ENCODE measurements at places on chromosomes 4 and X.

DNA sequence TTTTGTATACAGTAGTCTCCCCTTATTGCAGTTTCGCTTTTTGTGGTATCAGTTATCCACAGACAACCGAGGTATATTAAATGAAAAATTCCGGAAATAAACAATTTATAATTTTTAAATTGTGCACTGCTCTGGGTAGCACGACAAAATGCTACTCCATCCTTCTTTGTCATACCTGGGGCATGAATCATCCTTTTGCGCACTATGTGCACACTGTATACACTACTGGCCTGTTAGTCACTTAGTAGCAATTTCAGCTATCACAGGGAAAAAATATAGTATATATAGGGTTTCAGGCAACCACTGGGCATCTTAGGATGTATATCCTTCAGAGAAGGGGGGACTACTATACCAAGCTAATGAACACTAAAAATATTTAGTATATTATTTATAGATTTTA is 198.8 kb upstream of the FAT4 start:
- no peak for DNase-seq

GRCh38 chrX:19556202-19556601 is 40.9 kb upstream of the MAP3K15 start:
- DNase-seq, result no peak

- DNase-seq, result no peak
Measured at GRCh38 chrX:1336331-1336943, at the start of gene IL3RA. IL3RA (plus strand) TSS chrX:1336785; CDS start chrX:1341766, 4,981 bp downstream.

- DNase-seq, result no peak
Measured at GRCh38 chr4:166006217-166006616, 133.2 kb downstream of the TLL1 start.

DNA sequence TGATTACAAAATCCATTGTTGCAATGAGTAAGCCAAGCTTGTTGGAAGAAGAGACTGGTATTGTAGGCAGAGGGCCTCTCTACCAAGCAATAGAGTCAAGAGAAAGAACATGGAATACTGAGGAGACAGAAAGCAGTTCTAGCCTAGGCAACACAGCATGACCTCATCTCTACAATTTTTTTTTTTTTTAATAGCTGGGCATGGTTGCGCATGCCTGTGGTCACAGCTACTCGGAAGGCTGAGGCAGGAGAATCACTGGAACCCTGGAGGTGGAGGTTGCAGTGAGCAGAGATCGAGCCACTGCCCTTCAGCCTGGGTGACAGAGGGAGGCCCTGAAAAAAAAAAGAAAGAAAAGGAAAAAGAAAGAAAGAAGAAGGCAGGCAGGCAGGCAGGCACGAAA is 11.7 kb upstream of the ZBTB33 start:
- DNase-seq, result no peak

- DNase-seq, result no peak
Measured at GRCh38 chr4:17164666-17165065, 266.2 kb upstream of the LDB2 start.

DNA sequence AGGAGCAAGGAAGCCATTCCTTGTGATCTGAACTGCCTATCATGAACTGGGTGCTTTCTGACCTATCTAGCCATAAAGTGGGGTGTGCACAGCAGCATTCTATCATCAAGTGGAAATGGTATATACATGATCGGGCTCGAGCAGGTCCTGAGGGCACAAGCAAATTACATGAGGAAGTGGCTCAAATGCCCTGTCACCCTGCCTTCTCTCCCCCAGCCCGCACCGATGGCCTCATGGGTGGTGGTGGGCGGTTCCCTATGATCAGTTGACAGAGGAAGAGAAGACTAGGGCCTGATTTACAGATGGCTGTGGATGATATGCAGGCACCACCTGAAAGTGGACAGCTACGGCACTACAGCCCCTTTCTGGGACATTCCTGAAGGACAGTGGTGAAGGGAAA is 46.3 kb upstream of the BCLAF3 start:
- DNase-seq, result no peak

DNA sequence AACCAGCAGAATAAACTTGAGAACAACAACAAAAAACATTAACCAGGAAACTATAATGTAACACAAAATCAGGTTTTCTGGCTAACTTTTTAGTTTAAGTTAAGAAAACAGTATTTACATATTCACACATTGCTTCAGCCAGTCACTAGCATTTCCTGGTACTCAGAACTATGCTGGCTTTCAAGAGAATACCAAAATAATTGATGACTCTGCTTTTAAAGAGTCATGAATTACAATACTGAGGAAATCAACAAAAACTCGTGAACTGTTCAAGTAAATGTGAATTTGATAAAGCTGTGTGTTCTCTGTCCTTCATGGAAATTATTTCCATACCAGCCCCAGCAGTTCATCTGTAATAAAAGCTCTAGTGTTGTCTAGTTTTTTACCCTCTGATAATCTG is 27.4 kb downstream of the PRSS12 start:
- no peak for DNase-seq

DNA sequence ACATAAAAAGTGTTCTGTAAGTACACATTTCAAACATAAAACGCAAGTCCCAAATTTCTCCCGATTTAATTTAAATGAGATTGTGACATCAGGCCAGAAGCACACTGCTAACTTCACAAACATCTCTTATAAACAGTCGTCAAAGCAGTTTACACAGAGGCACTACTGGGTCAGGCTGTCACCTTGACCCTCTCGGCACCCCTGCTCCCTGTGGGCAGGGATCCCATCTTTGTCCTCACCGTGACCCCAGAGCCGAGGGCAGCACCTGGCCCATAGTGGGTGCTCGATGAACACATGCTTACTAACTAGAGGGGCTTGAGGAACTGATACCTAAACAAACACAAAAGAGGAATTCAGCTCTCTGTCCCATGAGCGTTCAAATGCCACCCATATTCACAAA is 22.2 kb downstream of the QDPR start:
- DNase-seq, result no peak

DNA sequence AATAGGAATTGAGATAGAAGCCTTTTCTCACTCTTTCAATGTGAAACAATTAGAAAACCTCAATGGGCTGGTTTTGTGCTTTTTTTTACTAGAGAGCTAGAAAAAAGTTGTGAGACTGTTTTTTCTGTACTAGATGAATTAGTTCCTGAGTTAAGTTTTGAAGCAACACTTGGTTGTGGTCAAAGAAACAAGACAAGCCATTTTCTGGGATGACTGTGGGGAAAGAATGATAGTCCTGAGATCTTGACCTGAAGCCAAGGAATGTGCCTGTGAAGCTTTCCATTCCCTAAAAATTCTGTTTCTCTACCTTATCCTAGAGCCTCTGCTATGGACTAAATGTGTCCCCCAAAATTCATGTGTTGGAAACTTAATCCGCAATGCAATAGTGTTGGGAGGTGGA is 157.8 kb upstream of the TLL1 start:
- DNase-seq, result no peak

DNA sequence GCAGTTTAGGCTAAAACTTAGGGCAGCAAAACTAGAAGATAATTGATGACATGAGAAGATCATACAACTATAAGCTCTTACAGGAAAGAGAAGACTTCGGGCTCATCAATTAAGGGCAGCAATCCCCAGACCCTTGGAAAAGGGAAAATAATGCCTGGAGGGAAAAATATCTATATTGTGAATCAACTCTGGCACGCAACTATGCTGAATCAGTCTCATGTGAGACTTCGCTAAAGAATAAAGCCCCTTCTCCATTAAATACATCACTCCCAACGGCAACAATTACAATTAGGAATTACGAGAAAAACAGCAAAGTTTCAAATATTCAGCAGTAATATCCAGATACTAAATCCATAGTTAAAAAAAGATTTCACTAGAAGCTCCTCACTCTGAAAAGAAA is 2016.8 kb upstream of the IGFBP7 start:
- DNase-seq, result no peak

- DNase-seq, result peak; percentile 36
Measured at GRCh38 chrX:40008791-40009461, 88.8 kb downstream of the BCOR start.

GRCh38 chrX:39451046-39451445 is 646.7 kb downstream of the BCOR start:
- DNase-seq, result no peak

- no peak for DNase-seq
Measured at GRCh38 chrX:44332437-44332836, 11.0 kb downstream of the EFHC2 start.
